NCI-H2081 treated with DMSO at 0.1 percent for 48 hours (cell line): ENCODE measurements at places on chromosomes 5 and 9.

- no peak for DNase-seq
These were observed 180.7 kb downstream of the KDM4C start for GRCh38 chr9:6938447-6938846.

DNA sequence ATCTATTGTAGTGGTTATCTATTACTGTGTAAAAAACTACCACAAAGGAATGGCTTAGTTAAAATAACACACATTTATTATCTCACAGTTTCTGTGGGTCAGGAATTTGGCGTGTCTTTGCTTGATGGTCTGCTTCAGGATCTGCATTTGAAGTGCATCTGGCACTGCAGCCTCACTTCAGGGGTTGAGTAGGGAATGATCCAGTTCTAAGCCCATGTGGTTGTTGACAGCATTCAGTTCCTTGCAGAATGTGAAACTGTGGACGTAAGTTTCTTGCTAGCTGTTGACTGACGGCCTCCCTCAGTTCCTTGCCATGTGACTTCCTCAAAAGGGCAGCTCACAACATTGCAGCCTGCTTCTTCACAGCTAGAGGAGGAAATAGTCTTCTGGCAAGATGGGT, 2.1 kb upstream of the OGN start:
- no peak for DNase-seq

DNA sequence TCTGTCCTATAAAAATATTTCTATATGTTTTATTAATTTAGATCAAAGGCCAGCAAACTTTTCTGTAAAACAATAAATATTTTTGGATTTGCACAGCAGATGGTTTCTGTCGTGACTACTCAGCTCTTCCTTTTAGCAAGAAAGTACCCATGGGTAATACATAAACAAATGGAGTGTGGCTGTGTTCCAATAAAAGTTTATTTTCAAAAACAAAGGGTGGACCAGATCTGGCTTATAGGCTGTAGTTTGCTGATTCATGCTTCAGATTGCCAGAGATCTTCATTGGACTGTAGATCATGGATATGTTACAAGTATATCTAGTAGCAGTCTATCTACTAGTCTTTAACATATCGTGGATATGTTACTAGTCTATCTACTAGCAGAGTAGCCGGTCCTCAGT, 590.5 kb downstream of the CSNK1G3 start:
- no peak for DNase-seq

DNA sequence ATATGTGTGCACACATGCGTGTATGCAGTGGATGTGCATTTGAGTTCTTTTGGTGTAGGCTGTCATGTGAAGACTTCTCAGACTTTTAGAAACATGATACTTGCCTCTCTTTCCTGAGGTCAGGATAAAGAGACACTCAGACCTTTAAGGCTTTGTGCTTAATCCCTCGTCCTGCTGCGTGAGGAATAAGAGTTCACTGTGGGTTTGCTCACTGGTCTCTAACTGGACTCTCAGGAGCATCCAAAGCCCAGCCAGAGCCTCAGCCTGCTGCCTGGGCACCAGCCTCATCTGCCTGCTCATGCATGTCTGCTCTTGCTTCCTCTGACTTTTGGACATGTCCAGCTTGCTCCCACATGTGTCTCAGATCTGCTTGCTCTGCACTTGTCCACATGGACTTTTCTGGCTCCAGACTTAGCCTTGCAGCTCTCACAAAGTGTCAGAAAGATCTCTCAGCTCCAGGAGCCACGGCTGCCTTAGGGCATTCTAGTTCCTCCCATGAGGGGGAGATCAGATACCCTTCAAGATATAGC, 65.1 kb upstream of the ZNF366 start:
- no peak for DNase-seq

GRCh38 chr9:130680836-130681768, 12.5 kb upstream of the EXOSC2 start:
- DNase-seq: no peak

- no peak for DNase-seq
These were observed 146.4 kb downstream of the HACD4 start for GRCh38 chr9:20884985-20885593.

- no peak for DNase-seq
These were observed 23.2 kb upstream of the DAB2 start for GRCh38 chr5:39447968-39448367.

- no peak for DNase-seq
These were observed 19.0 kb downstream of the TMC1 start for GRCh38 chr9:72540348-72540873.

DNA sequence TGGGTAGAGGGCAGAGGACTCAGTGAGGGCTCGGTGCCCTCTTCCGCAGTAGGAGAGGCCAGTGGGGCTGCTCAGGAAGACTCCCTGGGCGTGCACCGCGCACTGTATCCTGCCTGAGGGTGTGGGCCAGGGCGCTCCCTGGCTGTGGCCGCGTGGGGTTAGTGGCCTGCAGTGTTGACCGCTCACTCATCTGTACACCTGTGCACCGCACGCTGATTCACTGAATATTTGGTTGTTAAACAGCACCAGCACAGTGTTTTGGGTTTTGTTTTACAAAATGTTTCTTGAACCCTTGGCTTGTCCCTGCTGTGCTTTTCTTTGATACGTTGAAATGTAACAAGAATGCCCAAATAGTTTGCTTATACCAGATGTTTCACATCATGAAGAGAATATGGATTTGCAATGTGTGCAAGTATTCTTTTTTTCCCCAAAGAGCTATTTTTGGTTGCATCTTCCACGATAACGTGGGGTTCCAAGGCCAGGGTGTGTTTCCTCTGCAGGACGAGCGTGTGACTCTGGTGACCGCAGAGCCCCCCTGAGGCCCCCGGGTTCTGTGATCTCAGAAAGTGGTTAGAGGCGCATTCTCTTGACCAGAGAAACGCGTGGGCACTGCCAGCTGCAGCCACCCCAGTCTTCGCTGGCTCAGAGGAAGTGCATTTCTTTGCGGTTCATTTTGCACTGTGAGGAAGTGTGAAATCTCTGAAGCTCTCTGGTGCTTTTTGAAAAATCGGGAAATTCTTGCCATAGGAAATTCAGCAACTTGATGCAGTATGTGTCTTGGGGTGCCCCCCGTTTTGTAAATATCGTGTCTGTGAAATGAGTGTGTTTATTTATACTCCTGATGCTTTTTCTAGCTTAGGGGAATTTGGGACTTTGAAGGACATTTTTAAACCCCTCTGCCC, 46.9 kb downstream of the AHRR start:
- DNase-seq: no peak

DNA sequence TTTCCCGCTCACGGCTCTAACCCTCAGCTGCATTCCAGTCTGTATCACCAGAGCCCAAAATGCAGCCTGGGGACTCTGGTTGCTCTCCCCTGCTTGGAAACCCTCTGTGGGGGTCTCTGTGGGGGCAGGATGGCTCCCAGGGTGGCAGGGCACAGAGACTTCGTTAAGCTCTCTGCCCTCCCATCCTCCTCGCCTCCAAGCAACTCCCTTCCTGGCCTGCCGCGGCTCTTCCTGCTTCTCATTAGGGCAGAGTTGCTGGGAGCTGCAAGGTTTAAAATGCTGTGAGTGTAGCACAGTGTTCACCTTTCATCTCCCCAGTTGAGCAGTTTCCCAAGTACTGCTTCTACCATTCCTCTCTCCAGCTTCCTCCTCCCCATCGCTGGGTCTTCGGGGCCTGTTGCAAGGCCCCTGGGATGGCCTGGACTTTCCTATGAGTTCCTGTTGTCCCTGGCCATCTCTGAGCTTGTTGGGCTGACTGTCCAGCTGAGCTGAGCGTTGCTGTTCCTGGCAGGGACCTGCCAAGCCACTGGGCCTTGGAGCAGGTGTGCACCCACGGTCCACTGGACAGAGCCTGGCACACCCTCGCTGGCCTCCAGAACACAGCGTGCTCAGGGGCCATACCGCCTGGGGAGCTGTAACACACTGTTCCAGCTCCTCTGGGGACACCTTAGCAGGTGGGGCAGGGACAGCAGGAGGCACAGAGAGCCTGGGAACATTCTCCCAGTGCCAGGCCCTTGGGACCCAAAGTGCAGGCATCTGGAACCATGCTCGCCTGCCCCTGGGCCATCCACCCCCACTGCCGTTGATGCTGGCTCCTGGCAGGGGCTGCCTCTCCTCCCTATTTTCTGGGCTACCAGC, 188.4 kb downstream of the C9orf50 start:
- DNase-seq: no peak

- DNase-seq: no peak
These were observed 63.2 kb downstream of the PRR16 start for GRCh38 chr5:120527251-120527650.

DNA sequence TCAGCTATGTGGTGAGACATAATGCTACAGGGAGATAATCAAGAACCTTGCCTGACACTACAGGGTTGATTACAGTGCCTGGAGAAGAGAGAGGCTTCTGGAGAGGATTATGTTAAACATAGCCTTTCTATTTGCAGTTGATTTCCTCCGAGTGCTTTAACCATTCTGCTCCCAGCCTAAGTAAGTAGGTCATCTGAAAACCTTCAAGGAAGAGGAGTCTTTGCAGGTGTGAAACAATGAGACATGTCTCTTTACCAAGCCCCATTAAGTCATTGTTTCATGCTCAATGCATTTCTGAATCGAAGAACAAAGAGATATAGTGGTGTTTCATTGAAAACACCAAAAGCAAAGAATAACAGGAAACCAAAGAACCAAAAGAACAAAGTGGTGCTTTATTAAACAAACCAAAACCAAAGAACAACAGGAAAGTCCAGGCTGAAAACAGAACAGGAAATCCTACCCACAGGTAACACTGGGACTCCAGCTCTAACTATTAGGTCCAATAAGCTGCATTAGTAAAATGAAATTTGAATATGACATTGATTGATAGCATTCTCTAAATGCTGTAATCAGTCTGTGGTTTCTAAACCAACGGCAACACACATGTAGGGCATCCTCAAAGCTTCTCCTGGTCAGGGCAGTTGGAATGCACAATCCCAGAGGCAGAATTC, 113.3 kb upstream of the SPATA31D4 start:
- DNase-seq: no peak

- no peak for DNase-seq
These were observed 66.9 kb upstream of the EPB41L4A start for GRCh38 chr5:112485934-112486355.

DNA sequence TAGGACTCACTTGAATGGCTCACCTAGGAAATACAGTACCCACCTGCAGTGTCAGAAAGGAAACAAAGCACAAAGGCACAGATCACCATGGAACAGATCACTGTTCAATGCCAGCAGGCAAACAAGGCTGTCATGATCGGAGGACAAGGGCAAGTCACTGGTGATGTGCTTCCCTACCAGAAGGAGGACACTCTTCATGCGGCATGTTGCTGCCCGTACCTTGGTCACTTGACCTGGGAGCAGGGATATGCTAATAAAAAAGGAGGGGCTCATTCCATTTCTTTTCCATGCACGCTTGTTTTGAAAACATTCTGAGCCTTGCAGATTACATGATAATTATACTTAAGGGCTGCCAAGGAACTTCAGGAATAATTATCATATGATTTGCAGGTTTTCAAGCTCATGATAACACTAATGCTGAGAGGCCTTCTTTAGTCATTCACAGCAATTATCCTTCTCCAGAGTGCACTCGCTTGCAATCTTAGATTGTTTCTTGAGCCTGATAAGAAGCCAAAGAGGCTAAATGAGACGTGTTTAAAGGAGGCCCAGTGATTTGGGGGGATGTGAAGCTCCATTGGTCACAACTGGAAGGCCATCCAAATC, 36.1 kb upstream of the STARD4 start:
- DNase-seq: no peak

GRCh38 chr9:108383796-108384195, 472.0 kb downstream of the ACTL7B start:
- DNase-seq: no peak

GRCh38 chr5:6371079-6371810, 7.1 kb downstream of the MED10 start:
- no peak for DNase-seq

- DNase-seq: no peak
These were observed 186.0 kb downstream of the WDR70 start for GRCh38 chr5:37565062-37565670.

GRCh38 chr5:77292026-77292757, 81.7 kb downstream of the PDE8B start:
- DNase-seq: no peak

DNA sequence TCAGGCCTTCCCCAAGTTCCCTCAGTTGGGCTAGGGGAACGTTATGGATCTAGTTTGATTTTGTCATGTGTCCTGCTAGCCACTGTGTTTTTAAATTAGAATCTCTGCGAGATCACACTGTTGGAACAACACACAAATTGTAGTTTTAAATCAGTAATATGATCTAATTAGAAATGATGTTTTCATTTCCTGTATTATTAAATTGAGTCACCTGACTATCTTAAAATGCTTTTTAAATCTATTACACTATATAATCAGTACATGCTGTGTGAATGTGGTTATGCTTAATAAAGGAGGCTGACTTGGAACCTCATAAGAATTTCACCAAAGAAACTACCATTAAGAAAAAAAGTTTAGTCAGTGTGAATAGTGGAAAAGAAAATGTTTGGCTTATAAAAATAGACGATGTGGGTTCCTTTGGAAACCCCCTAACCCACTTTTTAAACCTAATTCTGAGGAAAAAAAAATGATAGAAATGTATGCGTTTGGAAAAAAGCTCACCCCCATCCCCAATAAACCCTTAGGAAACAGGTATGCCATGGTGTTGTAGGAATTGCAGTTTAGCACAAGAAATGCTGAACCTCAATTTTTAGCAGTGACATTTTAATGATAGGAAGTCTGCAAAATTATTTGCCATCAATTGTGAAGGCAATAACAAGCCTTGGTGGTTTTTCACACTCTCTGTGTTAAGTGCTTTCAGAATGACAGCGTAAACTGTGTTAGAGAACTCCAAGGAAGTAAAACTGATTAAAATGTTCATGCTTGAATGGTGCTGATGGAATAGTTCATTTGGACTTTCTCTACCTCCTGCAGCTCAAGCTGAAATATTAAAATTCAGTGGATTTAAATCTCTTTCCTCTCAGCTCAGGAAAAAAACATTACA, 59.0 kb downstream of the TLE4 start:
- no peak for DNase-seq

- DNase-seq: no peak
These were observed 232.9 kb downstream of the SYK start for GRCh38 chr9:91034521-91034920.

DNA sequence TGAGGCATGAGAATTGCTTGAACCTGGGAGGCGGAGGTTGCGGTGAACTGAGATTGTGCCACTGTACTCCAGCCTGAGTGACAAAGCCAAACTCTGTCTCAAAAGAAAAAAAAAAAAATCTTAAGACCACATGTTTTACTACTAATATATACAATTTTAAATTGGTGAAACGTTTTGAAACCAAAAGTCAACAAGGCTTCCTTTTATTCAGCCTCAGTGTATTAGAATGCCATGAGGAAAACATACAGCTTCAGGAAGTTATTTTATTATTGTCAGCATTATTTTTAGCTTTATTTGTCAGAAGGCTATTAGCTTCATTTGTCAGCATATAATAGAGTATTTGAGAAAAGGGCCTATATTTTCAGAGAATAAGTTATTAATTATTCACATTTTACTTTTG, 163.9 kb upstream of the SH3GL2 start:
- no peak for DNase-seq

DNA sequence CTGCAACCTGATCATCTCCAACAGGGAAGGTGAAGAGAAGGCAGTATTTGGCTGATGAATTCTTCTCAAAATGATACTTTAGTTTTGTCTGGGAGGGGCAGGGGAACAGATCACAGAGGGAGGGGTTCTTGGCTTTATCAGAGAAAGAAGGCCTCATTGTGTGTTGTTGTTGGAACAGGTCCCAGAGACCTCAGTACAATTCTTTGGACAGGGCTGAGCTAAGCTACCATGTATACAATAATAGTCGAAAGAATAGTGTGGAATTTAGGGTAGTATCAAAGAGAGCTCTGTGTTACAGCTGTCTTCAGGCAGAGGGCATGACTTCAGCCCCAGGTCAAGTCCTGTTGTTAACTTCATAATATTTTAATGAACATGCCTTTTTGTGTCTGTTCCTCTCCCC, 39.9 kb downstream of the ARHGAP26 start:
- DNase-seq: no peak

- DNase-seq: no peak
These were observed 23.9 kb upstream of the DMRT3 start for GRCh38 chr9:952546-952945.
